ENCODE measurements at places on chromosomes 1 and 21.

GRCh38 chr1:145695821-145696629, 11.1 kb downstream of the PDZK1 start:
- no peak overlapping the region for H3K4me3 ChIP-seq
- H3K27ac ChIP-seq, result no peak overlapping the region
- DNase-seq, result no peak
- no peaks in the 10 kb centered on the region for H3K36me3 ChIP-seq
- no peaks in the 10 kb centered on the region for H3K27me3 ChIP-seq

GRCh38 chr1:22903113-22903512, 69.6 kb downstream of the LACTBL1 start:
- H3K4me1 ChIP-seq, result no peaks in the 10 kb centered on the region
- no peak for DNase-seq

GRCh38 chr1:208581209-208581608, 337.0 kb upstream of the PLXNA2 start:
- H3K36me3 ChIP-seq, result no peaks in the 10 kb centered on the region
- no peaks in the 10 kb centered on the region for H3K27me3 ChIP-seq
- H3K4me3 ChIP-seq, result no peak overlapping the region
- no peak for DNase-seq
- no peak overlapping the region for H3K27ac ChIP-seq
- H3K4me1 ChIP-seq, result no peaks in the 10 kb centered on the region

GRCh38 chr1:209702832-209703231, 1.8 kb upstream of the HSD11B1 start:
- no peak overlapping the region for H3K27ac ChIP-seq
- no peak overlapping the region for H3K4me3 ChIP-seq
- no peaks in the 10 kb centered on the region for H3K36me3 ChIP-seq

Data from adrenal gland (tissue), 19 donors.